ENCODE measurements at places on chromosomes 6 and 20. TPM values are rescaled to one million over a fixed set of nuclear protein-coding genes. Genes with fewer than 3 reads are reported as not detected.

Gene FERMT1
- total RNA-seq: 9.1 TPM

Gene SALL4
- total RNA-seq: 0.15 TPM

Gene CUL9
- 44.2 TPM for total RNA-seq

Gene SLC2A10
- total RNA-seq: 90.1 TPM

Gene METTL24
- total RNA-seq: 0.44 TPM

Gene OR2J3
- total RNA-seq: not detected

Gene RIPPLY2
- 0.29 TPM for total RNA-seq

Gene ELOVL4
- total RNA-seq: 8.7 TPM

Gene ZSWIM3
- 6.8 TPM for total RNA-seq

Gene TOX2
- 3.5 TPM for total RNA-seq

Gene ZSCAN23
- 11.1 TPM for total RNA-seq

Gene GTSF1L
- total RNA-seq: not detected

Gene PBOV1
- not detected for total RNA-seq

Gene PTK6
- not detected for total RNA-seq

Gene GPRC6A
- total RNA-seq: not detected

Gene CCN6
- total RNA-seq: not detected

Gene LCA5
- total RNA-seq: 4.8 TPM

All from smooth muscle cell of trachea (primary cell).